A549 treated with AZD2906 at 1 μM for 4 hours (cell line): ENCODE measurements at places on chromosomes 6 and 20. TPM values are rescaled to one million over a fixed set of nuclear protein-coding genes. Genes with fewer than 3 reads are reported as not detected.

SNAP25 gene
- 13.3 to 18.4 TPM (median 16.2 TPM) in 5 replicates for total RNA-seq

CDH26 gene
- total RNA-seq: 0.05 to 0.20 TPM (median 0.12 TPM) in 4 of 5 replicates, not detected in the other

CCM2L gene
- 0.29 to 0.64 TPM (median 0.37 TPM) in 5 replicates for total RNA-seq

SNAP91 gene
- 0.11 to 0.19 TPM (median 0.14 TPM) in 5 replicates for total RNA-seq

FAM184A gene
- total RNA-seq: 0.08 TPM in 1 of 5 replicates, not detected in the others

BPIFB2 gene
- total RNA-seq: not detected in 5 replicates

PRSS16 gene
- 3.2 to 3.5 TPM (median 3.5 TPM) in 5 replicates for total RNA-seq

SLC26A8 gene
- total RNA-seq: 0.02 to 0.07 TPM in 2 of 5 replicates, not detected in the others

TUBB1 gene
- 0.02 to 0.03 TPM (median 0.03 TPM) in 4 of 5 replicates, not detected in the other for total RNA-seq

APCDD1L gene
- total RNA-seq: 0.03 to 0.20 TPM (median 0.06 TPM) in 5 replicates
